ENCODE measurements at places on chromosomes 4 and X.

GRCh38 chrX:68532831-68533533, 34.1 kb downstream of the YIPF6 start:
- no peak for DNase-seq

DNA sequence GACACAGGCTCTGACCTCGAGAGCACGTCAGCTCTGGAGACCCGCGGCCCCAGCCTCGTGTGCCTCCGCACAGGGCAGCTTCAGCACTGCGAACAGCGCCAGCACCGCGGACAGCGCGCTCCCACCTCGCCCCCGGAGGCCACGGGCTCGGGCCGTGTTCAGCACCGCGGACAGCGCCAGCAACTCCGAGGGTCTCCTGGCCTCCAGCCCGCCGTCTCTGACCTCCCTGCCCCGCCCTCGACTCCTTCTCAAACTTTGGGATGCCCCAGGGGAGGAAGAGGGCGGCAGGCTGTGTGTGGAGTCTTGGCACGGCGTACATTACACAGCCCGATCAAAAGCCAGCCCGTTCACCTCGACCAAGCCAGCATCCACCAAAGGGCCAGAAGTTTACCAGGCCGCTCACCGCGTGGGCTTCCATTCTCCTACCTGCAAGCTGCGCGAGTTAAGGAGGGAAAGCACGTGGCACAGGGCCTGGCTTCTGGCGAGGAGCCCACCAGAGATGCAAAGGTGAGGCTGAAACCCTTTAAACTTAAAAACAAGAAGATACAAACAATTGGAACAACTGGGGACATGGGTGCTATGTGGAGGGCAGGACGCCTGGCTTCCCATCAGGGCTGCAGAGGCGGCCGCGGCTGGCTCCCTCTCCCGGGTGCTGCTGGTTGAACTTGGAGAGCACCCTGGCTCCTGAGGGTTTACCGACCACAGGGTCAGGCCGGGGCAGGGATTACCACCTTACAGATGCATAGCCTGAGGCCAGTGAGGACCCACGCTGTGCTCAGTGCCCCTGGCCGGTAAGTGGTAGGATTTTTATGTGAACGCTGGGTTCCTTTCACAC, 4.5 kb upstream of the NKX1-1 start:
- DNase-seq: no peak

DNA sequence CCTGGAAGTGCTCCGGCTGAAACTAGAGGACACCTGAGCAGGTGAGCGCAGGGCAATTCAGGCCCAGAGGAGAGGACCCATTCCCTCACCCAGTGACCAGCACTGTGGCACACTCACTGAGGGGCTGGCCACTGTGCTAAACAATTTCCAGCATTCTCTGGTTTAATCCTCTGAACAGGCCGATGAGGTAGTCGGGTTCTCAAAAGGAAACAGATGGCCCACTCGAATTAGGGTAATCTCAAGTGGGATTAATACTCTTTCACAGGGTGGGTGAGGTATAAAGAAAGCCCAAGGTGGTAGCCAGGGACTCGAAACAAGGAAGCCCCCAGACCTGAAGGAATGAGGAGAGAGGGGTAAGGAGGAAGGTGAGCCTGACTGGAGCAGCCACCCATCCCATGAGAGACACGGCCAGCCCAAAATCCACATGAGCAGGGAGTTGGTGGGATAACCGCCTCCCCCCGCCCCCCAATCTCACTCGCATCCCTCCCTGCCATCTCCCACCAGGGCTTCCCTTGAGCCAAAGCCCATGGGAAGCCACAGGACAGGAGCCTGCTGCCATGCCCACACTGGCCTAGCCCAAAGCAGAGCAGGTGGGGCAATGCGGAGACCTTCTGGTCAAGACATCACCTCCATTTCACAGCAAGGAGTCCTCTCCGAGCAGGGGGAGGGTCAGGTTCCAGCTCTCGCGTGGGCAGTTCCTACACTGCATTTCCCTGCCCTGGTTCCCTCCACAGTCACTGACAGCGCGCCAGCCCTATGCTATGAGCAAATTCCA, 55.0 kb downstream of the SH3KBP1 start:
- no peak for DNase-seq

DNA sequence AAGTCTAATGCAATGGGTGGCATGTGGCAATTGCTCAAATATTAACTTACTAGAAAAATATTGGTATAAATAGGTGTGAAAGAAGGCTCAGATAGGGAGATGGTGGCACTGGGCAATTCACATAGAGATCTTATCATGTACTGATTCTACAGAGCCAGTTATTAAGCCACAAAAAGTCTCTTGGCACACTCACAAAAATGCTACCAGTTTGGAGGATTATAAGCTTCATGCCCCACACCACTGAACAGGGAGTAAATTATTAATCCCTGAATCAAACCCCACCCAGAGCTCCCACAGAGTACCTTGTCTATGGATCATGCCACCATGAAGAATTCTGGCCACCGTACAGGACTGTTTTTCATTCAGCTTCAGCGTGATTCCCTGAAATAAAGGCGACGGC, 13.8 kb downstream of the MPP1 start:
- DNase-seq: no peak

- no peak for DNase-seq
These were observed 245.9 kb upstream of the TLL1 start for GRCh38 chr4:165627128-165627527.

DNA sequence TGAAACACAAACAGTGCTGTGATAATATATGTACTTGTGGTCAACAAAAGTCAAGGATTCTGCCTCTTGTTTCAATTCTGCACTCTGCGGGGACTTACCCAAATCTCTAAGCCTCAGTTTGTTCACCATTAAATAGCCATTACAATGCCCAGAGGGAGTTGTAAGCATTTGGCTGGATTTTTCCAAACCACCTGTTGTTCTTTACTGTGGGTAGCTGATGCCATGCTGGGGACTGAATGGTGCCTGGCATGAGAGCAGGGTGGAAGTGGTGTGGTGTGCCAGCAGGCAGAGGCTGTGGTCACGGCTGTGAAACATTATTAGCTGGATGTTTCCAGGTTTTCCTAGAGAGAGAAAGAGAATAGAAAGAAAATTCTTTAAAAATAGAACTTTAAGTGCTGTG, 60.7 kb upstream of the PAK3 start:
- no peak for DNase-seq

- DNase-seq: no peak
These were observed 124.5 kb downstream of the NPNT start for GRCh38 chr4:106019771-106020170.

DNA sequence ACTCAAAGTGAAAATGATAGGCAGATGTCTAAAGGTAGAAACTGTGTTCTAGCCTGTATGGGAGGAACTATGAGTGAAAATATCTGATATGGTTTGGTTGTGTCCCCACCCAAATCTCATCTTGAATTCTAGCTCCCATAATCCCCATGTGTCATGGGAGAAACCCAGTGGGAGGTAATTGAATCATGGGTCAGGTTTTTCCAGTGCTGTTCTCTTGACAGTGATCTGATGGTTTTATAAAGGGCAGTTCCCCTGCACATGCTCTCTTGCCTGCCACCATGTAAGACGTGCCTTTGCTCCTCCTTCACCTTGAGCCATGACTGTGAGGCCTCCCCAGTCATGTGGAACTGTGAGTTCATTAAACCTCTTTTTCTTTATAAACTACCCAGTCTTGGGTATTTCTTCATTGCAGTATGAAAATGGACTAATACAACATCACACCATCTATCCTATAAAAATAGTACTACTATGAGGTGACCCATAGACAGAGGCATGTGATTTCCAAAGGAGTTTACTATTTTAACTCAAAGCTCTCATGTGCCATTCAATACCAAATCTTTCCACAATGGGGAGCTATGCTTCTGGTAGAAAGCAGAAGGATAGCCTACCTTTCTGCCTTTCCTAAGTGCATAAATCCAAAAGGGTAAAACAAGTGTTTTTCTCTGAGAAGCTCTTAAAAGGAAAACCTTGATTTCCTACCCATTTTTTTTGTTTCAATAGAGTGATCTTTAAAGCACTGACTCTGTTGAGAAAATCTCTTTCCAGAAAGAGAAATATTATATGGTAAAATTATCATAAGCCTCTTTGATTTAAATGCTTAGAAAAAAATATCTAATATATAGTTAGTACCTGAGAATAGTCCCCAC, 38.8 kb downstream of the SEC31A start:
- DNase-seq: no peak

DNA sequence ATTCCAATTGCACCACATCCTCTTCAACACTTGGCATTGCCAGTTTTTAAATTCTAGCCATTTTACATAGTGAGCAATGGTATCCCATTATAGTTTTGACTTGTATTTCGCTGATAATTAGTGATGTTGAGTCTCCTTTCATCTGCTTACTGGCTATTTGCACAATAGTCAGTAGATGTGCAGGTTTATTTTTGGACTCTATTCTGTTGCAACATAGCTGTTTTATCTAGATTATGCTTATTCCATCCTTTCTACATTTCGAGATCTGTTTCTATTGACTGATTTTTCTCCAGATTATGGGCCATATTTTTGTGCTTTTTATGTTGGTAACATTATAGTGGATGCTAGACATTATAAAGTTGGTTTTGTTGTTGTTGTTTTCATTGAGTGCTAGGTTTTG, 106.1 kb downstream of the WWC2 start:
- DNase-seq: no peak

DNA sequence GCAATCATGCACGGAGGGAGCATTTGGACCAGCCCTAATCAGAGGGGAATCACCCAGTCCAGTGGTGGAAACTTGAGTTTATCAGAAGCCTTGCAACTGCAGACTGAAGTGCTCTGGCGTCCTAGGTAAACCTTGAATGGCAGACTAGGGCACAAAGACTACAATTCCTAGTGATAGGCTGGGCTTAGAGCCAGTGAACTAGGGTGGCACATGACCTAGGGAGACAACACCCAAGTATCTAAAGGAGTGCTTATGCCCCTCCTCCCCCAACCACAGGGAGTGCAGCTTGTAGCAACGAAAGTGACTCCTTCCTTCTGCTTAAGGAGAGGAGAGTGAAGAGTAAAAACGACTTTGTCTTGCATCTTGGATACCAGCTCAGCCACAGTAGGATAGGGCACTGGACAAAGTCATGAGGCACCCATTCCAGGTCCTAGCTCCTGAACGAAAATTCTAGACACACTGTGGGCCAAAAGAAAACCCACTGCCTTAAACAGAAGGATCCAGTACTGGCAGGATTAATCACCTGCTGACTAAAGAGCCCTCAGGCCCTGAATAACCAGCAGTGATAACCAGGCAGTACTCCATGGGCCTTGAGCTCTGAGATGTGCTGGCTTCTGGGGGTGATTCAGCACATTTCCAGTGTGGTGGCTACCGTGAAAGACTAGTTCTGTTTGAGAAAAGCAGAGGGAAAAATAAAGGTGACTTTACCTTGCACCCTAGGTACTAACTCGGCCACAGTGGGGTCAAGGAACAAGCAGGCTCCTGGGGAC, 58.7 kb upstream of the STARD8 start:
- DNase-seq: no peak

- no peak for DNase-seq
These were observed 37.7 kb upstream of the BCLAF3 start for GRCh38 chrX:20028588-20028987.

DNA sequence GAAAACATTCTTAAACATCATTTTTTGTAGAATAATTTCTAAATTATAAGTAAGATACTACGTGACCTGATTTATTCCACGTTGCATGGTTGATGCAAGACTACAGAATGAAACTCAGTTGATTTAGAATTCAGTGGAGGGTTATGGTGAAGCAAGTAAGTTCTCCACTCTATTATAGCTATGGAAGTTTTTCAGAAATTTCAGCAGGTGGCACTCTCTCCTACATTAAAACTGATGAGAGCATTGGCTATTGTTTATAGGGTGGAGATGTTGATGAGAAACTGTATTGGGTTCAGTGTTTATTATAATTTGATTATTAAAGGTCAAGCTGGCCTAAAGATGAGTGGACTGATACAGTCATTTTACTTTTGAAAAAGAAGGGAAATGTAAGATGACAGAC, 88.0 kb downstream of the FNIP2 start:
- no peak for DNase-seq

- no peak for DNase-seq
These were observed 41.5 kb downstream of the GPRIN3 start for GRCh38 chr4:89266128-89266527.

- no peak for DNase-seq
These were observed 31.9 kb downstream of the EGF start for GRCh38 chr4:109944591-109944990.

- DNase-seq: no peak
These were observed 102.6 kb downstream of the APBB2 start for GRCh38 chr4:41111791-41112190.

DNA sequence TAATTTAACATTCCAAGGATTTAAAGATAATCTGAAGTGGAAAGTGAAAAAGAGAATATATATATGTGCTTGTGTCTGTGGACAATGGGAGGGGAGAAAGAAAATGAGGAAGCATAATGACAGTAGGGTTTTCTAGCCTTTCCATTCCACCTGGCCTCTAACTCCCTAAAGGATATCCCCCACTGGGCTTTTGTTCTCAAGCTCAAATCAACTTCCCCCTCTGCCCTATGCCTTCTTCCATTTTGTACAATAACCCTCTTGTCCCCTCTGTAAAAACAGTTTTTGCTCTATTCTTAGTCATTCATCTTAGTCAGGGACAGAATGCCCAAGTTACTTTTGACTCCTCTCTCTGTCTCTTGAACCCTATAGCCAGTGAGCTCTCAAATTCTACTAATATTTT, 23.6 kb downstream of the ANTXR2 start:
- no peak for DNase-seq

DNA sequence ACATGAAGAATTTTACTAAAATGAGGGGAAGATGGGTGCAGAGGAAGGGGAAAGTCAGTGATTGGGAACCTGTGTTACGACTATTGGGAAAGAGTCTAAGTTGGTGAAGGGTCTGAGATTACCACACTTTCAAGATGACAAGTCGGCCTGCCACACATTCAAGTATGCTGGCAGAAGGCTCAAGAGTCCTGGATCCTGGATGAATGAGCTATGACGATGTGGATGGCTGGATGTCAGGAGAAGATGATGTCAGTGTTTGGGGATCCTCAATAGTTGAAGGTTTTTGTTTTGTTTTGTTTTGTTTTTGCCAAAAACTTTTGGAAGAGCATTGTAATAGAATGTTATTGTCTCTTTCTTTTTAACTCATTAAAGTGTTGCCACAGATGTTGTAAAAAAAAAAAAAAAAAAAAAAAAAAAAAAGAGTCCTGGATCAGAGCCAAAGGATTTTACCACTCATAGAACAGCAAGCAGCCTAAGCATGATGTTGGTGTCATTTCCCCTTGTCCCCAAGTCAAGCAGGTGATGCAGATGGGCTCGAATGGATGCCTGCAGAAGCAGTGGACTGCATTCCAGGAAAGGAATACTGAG, 120.6 kb downstream of the REELD1 start:
- DNase-seq: no peak

DNA sequence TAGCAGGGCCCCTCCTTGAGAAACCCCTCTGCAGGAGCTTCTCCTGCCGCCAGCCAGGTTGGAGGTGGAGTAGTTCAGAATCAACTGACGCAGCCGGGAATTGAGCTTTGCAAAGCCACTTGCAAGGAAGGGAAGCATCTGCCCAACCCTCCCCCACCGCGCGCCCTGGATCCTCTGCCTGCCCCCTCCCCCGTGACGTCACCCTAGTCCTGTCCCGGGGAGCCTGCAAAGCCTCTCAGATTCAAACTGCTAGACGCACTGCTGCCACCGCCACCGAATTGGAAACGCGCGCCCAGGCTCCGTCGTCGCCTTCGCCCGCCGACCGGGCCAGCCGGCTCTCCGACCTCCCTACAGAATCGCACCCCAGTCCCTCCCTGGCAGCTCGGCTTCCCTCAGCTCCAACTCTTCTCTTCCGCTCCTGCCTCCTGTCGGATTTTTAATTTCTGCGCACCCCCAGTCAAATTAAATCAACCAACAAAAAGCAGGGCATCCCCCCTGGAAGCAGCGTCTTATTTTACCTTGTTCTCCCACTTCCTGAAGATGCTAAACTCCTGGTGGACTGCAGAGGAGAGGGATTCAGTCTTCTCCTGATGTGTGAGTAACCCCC, 3.8 kb downstream of the SLITRK2 start:
- DNase-seq: no peak

- DNase-seq: no peak
These were observed 44.0 kb downstream of the OSTC start for GRCh38 chr4:108694423-108694822.

Measured in stimulated activated CD8-positive, alpha-beta memory T cell treated with anti-CD3 and anti-CD28 coated beads, Interleukin-7, amount 100 ng/mL, for 1 hour (primary cell).